ENCODE measurements at places on chromosomes 11 and 22.

DNA sequence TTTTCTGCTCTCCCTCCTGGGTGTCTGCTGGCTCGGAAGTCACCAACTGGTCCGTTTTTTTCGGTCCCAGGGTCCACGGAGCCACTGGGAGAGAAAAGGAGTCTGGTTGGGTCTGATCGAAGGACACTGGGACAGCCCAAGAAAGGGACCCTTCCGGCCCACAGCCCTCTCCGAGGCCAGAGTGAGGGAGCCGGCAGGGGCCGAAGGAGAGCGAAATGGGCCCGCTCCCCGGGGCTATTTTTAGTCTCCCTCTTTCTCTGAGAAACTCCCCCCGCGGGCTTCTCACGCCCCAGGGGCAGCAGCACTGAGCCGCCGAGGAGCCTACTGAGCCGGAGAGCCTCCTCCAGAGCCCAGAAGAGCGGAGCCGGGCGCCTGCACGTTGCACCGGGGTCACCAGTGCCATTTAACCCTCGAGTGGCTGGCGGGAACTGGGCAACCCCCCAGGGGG is 1.9 kb downstream of the ESAM start:
- DNase-seq: no peak

GRCh38 chr22:43850529-43850928 is 11.8 kb downstream of the SULT4A1 start:
- no peak for DNase-seq

DNA sequence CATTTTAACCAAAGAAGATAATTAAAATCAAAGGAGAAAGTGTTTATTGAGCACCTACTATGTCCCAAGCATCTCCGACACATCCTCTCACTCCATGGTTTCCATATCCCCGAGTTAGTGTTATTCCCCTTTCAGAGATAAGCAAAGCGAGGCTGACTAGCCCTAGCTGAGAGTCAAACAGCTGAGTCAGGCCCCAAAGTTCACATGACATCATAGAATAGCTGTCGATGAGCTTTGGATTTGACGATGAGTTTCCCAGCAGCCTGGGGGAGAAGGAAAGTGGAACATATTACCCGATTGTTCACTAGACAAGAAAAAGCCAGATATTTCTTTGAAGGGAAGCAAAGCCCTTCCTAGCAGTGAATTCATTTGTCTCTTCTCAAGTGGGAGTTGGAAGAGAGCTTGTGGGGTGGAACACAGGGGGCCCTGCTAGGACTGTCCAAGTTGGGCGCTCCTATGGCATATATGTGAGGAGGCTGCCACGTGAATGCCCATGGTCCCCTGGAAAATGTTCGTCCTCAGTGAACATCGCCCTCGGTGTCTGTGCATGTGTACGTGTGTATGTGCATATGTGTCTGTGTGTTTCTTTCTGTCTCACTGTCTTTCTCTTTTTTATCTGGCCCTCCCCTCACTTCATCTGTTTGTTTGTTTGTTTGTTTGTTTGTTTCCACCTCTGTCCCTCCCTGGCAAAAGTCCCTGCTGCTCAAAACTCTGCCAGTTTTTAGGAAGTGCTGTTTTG is 493 bp upstream of the CYTH4 start:
- DNase-seq: no peak

GRCh38 chr22:43260331-43261231 is 73.6 kb upstream of the TTLL12 start:
- DNase-seq: no peak

DNA sequence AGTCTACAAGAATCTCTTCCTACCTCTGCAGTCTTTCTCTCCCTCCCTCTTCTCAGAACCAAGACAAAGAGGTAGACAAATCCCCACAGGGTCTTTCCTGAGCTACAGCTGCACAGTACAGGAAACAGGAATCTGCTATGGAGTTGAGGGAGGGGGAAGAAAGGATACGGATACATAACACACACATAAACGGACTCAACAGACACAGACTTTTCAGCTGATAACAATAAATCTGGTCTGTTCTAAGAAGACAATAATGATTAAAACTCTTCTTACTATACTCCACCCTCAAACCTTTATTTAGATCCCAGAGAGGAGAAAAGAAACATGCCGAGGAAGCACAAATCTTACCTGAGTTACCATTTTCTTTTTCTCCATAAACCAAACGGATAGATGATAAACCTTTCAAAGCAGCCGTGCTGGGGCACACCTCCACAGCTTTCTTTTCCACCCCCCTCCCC is 122.2 kb downstream of the APOL5 start:
- peak; percentile 19 for DNase-seq

DNA sequence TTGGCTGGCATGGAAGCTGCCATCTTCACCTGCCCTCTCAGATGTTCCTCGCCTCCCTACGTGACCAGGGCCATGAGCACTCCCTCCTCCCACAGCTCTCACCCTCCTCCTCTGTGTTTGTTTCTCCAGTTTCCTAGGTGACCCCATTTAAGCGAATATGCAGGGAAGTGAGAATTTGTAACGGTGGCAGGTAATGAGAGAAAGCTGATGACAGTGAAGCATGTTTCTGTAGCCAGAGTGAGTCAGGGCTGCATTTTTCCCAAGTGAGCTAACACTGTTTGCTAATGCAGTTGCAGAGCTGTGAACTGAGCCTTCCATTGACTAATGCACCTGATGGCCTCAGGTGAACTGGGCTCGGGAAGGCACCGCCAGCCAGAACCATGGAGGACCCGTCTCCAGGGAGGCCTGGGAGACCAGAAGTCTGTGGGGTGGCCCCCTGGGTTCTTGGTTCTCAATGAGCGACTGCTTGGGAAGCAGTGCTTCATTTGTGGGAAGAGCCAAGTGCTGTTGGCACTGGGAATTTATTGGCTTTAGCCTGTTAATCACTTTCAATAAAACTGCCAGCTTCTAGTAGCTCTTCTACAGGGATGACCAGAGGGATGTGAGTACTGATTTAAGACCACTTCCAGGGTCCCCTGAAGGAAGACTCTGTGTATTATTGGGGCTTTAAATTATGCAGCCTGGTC is 64.5 kb downstream of the BARX2 start:
- no peak for DNase-seq

Measured in NCI-H345 (cell line).